Body of pancreas (tissue), 4 donors: ENCODE measurements at places on chromosomes 11 and 22.

DNA sequence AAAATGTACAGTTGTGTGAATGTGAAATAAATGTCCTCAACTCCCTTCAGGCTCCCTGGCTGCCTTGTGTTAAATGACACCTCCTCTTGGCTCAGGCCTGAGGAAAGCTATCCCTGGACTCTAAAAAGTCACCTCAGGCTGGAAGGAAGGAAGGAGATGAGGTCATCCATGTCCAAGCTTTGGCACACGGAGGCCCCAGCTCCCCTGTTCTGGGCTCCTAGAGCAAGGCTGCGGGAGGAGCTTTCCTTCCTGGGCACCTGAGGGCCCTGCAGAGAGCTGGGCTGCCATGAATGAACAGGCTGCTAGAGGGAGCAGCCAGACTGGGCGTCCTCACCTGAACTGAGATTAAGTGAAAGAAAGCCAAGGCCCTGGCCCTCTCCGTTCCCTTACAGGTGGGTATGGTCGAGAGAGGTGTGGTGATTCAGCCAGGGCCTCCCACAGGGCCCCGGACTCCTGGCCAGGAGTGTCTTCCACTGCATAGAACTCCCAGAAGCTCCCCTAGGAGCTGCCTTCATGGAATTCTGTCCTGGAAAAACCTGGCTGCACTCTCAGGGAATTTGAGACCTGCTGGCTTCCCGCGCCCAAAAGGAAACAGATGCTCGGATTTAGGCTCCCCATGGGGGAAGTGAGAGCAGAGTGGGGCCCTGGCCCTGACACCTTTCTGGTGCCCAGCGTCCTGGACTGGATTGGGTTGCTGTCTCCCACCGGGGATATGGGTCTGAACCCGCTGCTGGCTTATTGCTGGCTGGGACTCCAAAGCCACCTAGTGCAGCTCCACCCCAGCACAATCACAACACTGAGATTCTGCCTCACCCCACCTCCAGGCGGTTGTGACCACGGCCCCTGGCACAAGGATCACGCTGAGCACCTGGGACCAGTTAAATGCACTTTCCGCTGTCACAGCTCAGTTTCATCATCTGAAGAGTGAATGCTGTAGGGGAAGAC, 22.2 kb downstream of the MYBPC3 start:
- H3K27ac ChIP-seq: no peak overlapping the region
- H3K27me3 ChIP-seq: no peaks in the 10 kb centered on the region
- peaks cover 12% of the 10 kb centered on the region for H3K36me3 ChIP-seq
- H3K4me1 ChIP-seq: no peaks in the 10 kb centered on the region
- no peak overlapping the region for H3K4me3 ChIP-seq
- DNase-seq: peak; percentile 14

GRCh38 chr11:61140416-61140815, 20.8 kb downstream of the VPS37C start:
- no peak overlapping the region for H3K4me3 ChIP-seq
- DNase-seq: no peak
- peaks cover 25% of the 10 kb centered on the region for H3K4me1 ChIP-seq
- no peaks in the 10 kb centered on the region for H3K27me3 ChIP-seq
- no peak overlapping the region for H3K27ac ChIP-seq

GRCh38 chr11:57426439-57426928, 437 bp downstream of the SLC43A3 start:
- DNase-seq: peak; percentile 33
- peaks cover 56% of the 10 kb centered on the region for H3K4me1 ChIP-seq
- no peaks in the 10 kb centered on the region for H3K36me3 ChIP-seq
- no peak overlapping the region for H3K4me3 ChIP-seq
- H3K27me3 ChIP-seq: no peaks in the 10 kb centered on the region
- H3K27ac ChIP-seq: peak overlapping the region; percentile 91

DNA sequence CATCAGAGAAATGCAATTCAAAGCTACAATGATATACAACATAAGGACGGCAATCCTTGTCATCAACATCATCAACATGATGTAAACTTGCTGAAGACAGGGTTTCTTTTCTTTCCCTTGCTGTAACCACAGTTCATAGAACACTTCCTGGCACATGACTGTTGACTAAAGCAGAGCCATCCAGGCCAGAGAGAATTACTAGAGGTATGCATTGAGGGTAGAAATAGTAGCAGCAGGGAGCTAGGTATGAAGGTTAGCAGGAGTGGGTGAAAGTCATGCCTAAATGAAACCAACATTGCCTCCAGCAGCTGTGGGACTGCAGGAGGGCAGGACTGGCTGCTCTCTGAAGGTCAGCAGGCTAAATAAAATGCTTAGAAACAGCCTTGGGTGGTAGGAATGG, 103.7 kb downstream of the LRRC32 start:
- no peaks in the 10 kb centered on the region for H3K36me3 ChIP-seq
- no peak overlapping the region for H3K27ac ChIP-seq
- H3K4me1 ChIP-seq: no peaks in the 10 kb centered on the region
- no peak overlapping the region for H3K4me3 ChIP-seq
- H3K27me3 ChIP-seq: no peaks in the 10 kb centered on the region

DNA sequence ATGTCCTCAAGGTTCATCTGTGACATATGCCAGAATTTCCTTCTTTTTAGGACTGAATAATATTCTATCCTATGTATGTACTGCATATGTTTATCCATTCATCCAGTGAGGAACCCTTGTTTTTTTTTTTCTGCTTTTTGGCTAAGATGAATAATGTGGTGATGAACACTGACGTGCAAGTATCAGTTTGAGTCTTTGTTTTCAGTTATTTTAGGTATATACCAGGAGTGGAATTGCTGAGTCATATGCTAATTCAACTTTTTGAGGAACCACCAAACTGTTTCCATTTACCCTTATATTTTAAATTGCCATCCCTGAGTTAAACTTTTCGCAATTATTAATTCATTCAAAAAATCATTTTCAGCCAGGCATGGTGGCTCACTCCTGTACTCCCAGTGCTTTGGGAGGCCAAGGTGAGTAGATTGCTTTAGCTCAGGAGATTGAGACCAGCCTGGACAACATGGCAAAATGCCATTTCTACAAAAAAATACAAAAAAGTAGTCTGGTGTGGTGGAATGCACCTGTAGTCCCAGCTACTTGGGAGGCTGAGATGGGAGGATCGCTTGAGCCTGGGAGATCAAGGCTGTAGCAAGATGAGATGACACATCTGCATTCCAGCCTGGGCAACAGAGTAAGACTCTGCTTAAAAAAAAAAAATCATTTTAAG, 64.2 kb downstream of the MICAL2 start:
- peaks cover 11% of the 10 kb centered on the region for H3K4me1 ChIP-seq
- H3K36me3 ChIP-seq: no peaks in the 10 kb centered on the region
- DNase-seq: no peak
- H3K4me3 ChIP-seq: no peak overlapping the region

GRCh38 chr11:65478388-65479183, 20.3 kb upstream of the MALAT1 start:
- H3K27ac ChIP-seq: peak overlapping the region; percentile 99
- DNase-seq: peak; percentile 66
- peaks cover 40% of the 10 kb centered on the region for H3K4me1 ChIP-seq
- H3K27me3 ChIP-seq: no peaks in the 10 kb centered on the region
- no peaks in the 10 kb centered on the region for H3K36me3 ChIP-seq

- no peaks in the 10 kb centered on the region for H3K36me3 ChIP-seq
- H3K27ac ChIP-seq: no peak overlapping the region
- DNase-seq: no peak
- H3K27me3 ChIP-seq: no peaks in the 10 kb centered on the region
- no peak overlapping the region for H3K4me3 ChIP-seq
- H3K4me1 ChIP-seq: no peaks in the 10 kb centered on the region
Observed at GRCh38 chr11:113420808-113421207, 33.2 kb downstream of the ANKK1 start.
